Esophagus muscularis mucosa (tissue), 4 donors: ENCODE measurements at places on chromosomes 1 and 21. TPM values are rescaled to one million over a fixed set of nuclear protein-coding genes. Genes with fewer than 3 reads are reported as not detected.

The F3 gene
- 18.3 TPM for total RNA-seq

The F13B gene
- not detected for total RNA-seq

The CHRM3 gene
- 85.7 TPM for total RNA-seq

The VANGL1 gene
- 11.7 TPM for total RNA-seq
